ENCODE measurements at places on chromosomes 3 and 15. TPM values are rescaled to one million over a fixed set of nuclear protein-coding genes. Genes with fewer than 3 reads are reported as not detected.
A peak's percentile ranks its signal among the peaks of the same experiment; 100 is the strongest.

HCLS1 gene
- total RNA-seq = 0.85 TPM

UBR1 gene
- total RNA-seq = 23.2 TPM

CPLX3 gene
- total RNA-seq = not detected

NUP210 gene
- 36.8 TPM for total RNA-seq

OR5AC2 gene
- total RNA-seq = not detected

IGSF10 gene
- total RNA-seq = 0.10 TPM

ARHGAP11A gene
- total RNA-seq = 124 TPM

DNA sequence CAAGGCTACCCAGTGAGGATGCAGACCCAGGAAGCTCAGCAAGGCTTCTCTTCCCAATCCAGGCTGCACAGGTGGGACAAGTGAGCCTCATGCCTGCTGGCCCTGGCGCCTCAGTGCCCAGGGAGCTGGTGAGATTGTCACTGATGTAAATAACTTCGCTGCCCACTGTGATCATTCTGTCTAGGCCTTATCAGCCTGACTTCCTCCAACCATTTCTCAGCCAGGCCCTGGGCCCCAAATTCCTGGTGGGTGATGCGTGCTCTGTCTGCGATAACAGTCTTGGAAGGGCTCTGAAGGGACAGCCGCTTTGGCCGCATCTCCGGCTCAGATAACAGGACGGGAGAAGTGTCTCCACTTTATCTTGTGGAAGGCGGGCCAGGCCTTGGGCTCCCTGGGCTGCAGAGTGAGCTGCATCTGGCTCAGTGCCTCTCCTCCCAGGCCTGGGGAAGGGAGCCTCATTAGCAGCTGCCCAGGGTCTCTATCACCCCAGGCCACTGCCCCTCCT, 2.2 kb upstream of the FBLN2 start:
- H3K36me3 ChIP-seq = no peaks in the 10 kb centered on the region
- H3K4me3 ChIP-seq = no peak overlapping the region
- H3K27ac ChIP-seq = no peak overlapping the region
- no peak for DNase-seq

DNA sequence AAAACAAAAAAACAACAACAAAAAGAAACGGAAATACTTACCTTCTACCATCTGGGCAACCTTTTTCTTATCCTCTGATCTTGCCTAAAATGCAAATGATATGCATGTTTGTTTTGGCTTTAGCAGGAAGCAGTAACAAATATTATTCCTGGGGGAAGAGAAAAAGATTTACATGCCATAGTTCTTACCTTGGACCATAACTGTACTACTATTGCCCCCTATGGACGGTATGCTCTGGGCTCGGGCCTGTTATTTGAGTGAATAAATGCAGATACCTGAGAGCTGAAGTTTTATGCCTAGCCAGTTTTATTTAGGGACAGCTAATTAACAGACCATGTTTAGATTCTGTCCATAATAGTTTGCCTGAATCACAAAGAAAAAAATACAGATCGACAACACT, 12.6 kb upstream of the STARD5 start:
- H3K4me3 ChIP-seq = no peak overlapping the region
- no peaks in the 10 kb centered on the region for H3K36me3 ChIP-seq
- no peak overlapping the region for H3K27ac ChIP-seq
- H3K4me1 ChIP-seq = peaks cover 5% of the 10 kb centered on the region

DNA sequence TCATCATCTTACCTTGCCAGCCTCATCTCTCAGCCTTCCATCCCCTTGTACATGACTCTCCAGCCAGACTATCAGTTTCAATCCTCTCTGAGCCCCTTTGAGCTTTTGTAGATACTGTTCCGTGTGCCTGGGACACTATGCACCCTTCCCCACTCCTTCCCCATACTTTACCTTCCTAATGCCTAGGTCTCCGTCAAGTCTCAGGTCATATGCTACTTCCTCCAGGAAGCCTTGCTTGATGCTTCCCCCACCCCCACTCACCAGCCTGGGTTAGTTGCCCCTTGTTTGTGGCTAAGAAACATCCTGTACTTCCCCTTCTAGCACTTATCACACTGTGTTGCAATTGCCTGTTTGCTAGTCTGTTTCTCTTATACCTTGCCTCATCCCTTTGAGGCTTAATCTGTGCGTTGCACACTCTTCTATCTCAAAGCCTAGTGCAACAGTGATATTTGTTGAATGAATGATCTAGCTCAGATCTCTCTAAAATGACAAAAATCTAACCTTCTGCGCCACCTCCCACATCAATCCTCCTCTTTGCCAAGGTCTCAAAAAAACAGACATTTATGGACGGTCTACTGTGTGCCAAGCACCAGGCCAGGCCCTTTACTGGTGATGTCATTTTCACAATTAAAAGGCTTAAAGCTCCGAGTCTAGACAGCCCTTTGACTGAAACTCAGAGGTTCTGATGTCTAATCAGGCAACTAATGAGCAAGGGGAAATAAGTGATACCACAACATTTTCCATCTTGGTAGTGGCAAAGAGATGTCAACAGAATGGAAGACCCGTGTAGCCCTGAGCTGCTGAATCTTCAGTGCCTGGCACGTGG, 6.5 kb upstream of the USP3 start:
- peaks cover 80% of the 10 kb centered on the region for H3K4me1 ChIP-seq
- no peaks in the 10 kb centered on the region for H3K36me3 ChIP-seq
- H3K27me3 ChIP-seq = no peaks in the 10 kb centered on the region
- H3K27ac ChIP-seq = peak overlapping the region; percentile 65
